ENCODE measurements at places on chromosomes 2 and 18. TPM values are rescaled to one million over a fixed set of nuclear protein-coding genes. Genes with fewer than 3 reads are reported as not detected.

ACMSD gene
- total RNA-seq = not detected

FBLN7 gene
- total RNA-seq = 0.57 TPM

DNAJC27 gene
- total RNA-seq = 1.8 TPM

CCL20 gene
- total RNA-seq = 3.9 TPM

CD8A gene
- 0.51 TPM for total RNA-seq

RAMP1 gene
- not detected for total RNA-seq

TMEM200C gene
- total RNA-seq = not detected

SPOPL gene
- total RNA-seq = 6.4 TPM

SERPINB13 gene
- not detected for total RNA-seq

TUBA3D gene
- 6.8 TPM for total RNA-seq

ATP8B1 gene
- 7.6 TPM for total RNA-seq

GALNT3 gene
- not detected for total RNA-seq

SGPP2 gene
- total RNA-seq = 0.77 TPM

RNF125 gene
- total RNA-seq = 0.25 TPM

SLC40A1 gene
- 1.5 TPM for total RNA-seq

OR6B2 gene
- not detected for total RNA-seq

BARD1 gene
- 5.5 TPM for total RNA-seq

TRIM54 gene
- 1.1 TPM for total RNA-seq

FOXD4L1 gene
- total RNA-seq = 0.09 TPM

PDE11A gene
- total RNA-seq = 0.42 TPM

SCN9A gene
- 2.2 TPM for total RNA-seq

HAAO gene
- not detected for total RNA-seq

MC5R gene
- not detected for total RNA-seq

HOXD9 gene
- total RNA-seq = 0.82 TPM

KCNS3 gene
- 1.3 TPM for total RNA-seq

DSG1 gene
- total RNA-seq = not detected

COPS9 gene
- total RNA-seq = 238 TPM

ARHGAP28 gene
- total RNA-seq = 0.05 TPM

C2orf66 gene
- not detected for total RNA-seq

ASB18 gene
- total RNA-seq = not detected

DNAJC5G gene
- not detected for total RNA-seq

DGKD gene
- 50.3 TPM for total RNA-seq

MYCN gene
- total RNA-seq = not detected

TSPYL6 gene
- not detected for total RNA-seq

GPBAR1 gene
- 0.33 TPM for total RNA-seq

CHRNA1 gene
- total RNA-seq = not detected

SNRNP27 gene
- 69.3 TPM for total RNA-seq

THSD7B gene
- total RNA-seq = not detected

KRCC1 gene
- 13.6 TPM for total RNA-seq

CELF4 gene
- total RNA-seq = not detected

All from A549 treated with dexamethasone at 1 μM for 4 hours (cell line).